Lung microvascular endothelial cell (primary cell): ENCODE measurements at places on chromosomes 13 and 19.

DNA sequence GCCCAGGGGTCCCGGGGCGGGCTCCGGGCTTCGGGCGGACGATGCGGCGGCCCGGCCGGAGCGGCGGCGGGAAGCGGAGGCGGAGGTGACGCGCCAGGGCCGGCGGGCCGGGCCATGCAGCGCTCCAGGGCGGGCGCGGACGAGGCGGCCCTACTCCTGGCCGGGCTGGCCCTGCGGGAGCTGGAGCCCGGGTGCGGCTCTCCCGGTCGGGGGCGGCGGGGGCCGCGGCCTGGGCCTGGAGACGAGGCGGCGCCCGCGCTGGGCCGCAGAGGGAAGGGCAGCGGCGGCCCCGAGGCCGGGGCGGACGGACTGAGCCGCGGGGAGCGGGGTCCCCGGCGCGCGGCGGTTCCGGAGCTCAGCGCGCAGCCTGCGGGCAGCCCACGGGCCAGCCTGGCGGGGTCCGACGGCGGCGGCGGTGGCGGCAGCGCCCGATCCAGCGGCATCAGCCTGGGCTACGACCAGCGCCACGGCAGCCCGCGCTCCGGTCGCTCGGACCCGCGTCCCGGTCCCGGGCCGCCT lies 362 bp downstream of the WTIP start:
- peak; percentile 81 for DNase-seq

DNA sequence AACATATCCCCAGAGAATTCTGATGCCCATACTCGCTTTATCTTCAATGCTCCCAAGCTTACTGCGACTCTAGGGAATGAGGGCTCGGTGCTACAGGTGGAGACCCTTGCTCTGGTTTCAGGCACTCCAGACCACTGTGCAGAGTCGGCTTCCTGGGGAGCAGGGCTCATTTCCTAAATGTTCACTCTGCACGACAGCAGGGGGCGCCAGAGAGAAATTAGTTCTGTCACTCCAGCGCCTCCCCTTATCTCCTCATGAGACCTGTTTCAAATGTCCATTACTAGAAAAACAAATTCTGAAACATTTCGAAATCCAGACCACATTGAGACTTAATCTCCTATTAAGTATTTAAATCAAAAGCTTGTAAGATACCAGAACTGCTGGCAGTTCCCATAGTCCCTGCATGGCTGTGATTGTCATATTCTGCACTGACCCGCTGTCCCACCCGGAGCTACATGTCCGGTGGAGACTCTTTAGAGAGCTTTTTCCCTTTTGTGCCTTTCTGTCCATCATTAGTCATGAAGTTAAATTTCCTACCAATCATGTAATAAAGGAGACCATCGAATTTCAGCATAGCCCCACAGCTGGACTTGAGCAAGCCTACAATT lies 22.4 kb downstream of the EPSTI1 start:
- peak; percentile 70 for DNase-seq

DNA sequence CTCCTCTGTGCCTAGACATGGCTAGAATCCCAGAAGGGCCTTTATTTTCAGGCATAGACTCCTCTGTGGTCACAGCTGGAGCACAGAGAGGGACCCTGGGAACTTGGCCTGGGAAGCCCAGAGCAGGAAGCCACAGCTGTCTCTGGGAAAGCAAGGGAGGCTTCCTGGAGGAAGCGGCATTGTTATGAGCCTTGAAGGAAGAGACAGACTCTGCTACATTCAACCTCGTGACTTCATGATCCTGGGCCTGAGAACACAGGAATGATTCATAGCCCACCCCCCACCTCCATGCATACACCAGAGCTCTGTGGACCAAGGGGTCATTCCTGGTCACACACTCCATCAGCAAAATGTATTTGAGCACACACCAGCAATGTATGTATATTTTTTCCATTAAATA lies 8.6 kb downstream of the RDH8 start:
- DNase-seq = peak; percentile 44

GRCh38 chr19:34172661-34173192 lies 423 bp downstream of the LSM14A start:
- peak; percentile 31 for DNase-seq

- no peak for DNase-seq
Measured at GRCh38 chr19:42378225-42379215, 11.6 kb downstream of the CNFN start.

GRCh38 chr13:23488442-23488841 lies 54.9 kb upstream of the SACS start:
- DNase-seq = peak; percentile 58
